ENCODE measurements at places on chromosomes 2 and 18.

GRCh38 chr2:33142810-33143209 lies 196.1 kb downstream of the LTBP1 start:
- peak; percentile 84 for DNase-seq

DNA sequence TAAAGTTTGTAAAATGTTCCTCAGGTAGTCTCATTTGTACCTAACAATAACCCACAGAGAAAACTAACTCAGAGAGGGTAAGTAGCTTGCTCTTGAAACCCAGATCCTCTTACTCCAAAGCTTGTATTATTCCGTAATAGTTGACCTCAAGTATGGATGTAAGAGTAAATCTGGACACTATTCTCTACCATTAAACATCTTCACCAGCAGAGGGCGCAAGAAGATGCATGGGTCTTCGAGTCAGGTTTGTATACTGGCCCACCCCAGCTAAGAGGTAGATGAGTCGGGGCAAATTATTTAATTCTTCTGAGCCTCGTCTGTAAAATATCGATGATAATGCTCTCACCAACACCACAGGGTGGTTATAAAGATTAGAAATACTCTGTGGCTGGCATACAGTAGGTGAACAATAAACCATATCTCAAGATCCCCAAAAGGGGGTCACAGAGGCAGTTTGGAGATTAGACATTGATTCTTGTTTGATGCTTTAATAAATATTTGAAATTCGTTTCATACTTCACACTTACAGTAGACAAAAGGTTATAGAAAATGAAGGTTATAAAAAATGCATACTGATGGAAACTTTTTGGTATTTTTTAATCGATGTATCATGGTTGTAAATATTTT lies 3.5 kb upstream of the CABLES1 start:
- peak; percentile 85 for DNase-seq

- no peak for DNase-seq
Observed at GRCh38 chr2:68414876-68415275, 49.8 kb downstream of the PLEK start.

- DNase-seq: no peak
Observed at GRCh38 chr18:2729757-2730156, 74.2 kb downstream of the SMCHD1 start.

DNA sequence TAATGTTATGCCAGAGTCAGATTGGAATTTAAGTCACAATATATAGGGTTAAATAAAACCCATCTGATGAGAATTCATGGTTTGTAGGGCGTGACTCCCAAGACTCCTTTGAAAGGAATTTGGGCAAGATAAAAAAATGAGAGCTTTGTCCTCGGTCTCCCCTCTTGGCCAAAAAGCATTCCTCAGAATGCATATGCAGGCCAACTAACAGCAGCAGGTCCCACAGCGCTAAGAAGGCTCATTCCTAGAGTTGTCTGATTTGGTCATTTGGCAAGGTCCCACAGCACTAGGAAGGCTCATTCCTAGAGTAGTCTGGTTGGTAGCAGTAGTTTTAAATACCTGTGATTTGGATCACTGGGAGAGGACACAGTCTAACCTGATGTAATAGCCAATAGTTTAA lies 106.3 kb upstream of the B3GNT2 start:
- DNase-seq: no peak

GRCh38 chr2:48722391-48722790 lies 33.1 kb downstream of the LHCGR start:
- DNase-seq: no peak

- no peak for DNase-seq
Observed at GRCh38 chr2:55875434-55876135, 48.0 kb downstream of the EFEMP1 start.

- DNase-seq: no peak
Observed at GRCh38 chr2:23695890-23696751, 230.8 kb downstream of the ATAD2B start.

GRCh38 chr18:11548396-11548795 lies 61.0 kb upstream of the SLC35G4 start:
- DNase-seq: no peak

DNA sequence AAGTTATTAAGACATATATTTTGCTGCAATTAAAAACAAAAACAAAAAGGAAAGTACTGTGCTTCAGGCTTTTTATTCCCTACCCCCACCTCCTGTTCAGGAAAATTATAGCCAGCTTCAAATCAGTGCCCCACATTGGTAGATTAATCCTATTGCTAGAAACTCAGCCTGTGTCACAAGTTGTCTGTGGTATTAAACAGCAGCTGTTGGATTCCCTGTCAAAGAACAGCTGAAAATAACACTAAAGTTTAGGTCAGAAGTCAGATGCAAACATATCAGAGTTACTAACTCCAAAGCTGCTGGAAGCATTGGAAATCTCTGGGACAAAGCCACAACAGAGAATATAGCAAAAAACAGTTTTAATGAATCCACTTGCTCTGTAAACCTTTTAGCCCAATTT lies 818 bp upstream of the CCDC141 start:
- no peak for DNase-seq

DNA sequence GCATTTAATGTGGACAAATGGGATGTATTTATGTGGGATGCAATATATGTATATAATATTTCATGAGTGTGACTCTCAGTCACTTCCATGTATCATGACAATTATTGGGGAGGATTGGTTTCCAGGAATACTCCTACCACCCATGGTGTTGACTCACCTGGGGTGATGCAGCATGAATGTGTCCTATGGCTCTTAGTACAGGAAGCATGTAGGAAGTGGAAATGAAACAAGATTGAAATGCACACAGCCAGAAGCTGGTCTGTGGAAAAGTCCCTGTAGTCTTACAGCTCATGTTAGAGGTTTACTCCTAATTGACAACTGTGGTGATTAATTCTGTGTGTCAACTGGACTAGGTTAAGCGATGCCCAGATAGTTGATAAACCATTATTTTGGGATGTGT lies 89.3 kb upstream of the HAAO start:
- DNase-seq: no peak

DNA sequence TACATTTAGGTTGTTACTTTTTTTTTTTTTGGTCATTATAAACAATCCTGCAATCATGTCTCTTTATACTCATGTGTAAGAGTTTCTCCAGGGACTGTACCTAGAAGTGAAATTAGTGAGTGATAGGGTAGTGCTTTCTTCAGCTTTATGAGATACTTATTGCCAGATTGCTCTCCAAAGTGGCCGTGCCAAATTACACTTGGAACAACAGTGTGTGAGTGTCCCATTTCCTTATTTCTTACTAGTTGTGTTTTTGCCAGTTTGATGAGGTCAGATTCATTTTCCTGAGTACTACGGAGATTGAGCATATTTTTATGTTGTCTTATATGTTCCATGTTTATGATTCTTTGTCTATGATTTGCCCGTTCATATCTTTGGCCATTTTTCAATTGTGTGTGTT lies 39.2 kb downstream of the GALNT1 start:
- DNase-seq: peak; percentile 52

DNA sequence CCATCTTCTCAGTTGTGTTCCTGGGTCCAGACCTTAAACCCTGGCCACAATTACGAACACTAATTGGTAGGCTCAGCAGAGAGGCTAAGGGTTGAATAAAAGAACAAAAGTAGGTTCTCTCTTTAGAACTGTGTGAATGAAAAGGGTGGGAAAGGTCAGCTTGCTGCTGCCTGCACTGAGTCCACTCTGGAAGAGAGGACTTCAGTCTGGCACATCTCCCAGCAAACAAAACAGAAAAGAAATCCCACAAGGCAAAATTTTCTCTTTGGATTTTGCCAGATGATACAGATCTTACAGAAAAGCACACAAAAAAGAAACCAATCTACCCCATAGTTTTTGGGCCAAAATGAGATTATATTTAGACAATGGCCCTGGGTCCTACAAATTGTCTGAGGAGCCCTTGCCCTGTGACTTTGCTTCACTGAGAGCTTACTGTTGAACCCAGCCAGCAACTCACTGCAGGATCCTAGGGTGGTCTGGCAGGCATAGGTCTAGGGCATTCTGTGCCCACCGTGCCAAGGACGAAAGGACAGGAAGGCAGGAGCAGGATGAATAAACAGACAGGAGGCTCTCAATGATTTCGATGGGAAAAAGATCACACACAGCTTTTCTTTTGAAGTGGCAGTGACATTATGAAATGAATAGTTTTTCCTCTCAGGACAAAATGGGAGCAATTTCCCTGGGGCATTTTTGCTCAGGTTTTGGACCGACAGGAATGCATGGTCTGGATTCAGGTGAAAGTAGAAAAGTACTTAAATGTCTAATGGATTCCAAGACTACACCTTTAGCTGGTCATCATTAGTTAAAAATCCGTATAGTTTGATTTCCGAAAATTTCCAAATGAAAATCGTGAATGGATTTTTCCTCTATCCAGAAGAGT lies 68.4 kb upstream of the STAM2 start:
- no peak for DNase-seq

DNA sequence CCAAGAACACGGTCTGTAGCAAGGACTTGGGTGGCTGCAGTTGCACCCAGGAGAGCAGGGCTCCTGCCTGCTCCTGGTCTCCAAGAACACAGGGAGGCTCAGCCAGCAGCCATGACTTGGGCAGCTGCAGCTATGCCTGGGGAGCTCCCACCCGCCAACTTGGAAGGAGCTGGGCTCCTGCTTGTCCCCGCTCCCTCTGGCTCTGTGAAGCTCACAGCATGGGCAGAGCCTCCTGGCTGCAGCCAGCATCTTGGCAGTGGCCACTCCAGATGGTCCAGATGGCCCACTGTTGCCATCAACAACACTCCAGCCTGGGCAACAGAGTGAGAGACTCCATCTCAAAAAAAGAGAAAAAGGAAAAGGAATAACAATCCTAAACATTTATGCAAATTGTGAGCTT lies 5.2 kb downstream of the ZSCAN30 start:
- no peak for DNase-seq

DNA sequence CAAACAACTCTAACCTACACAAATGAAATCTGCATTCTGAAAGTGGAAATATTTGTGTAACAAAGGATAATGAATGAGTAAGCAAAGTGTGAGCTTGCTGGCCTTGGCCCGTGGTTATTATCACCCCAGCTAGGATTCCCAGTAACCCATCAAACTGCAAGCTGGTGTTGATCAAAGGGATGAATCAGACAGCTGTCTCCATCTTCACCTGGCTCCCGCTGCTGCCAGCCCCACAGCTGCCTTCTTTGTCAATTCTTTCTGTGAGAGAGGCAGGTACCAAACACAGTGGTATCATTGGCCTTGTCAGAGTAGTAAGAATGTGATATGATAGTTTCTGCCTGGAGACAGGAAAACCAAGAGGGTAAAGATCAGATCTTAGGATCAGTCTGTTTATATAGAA lies 25.2 kb upstream of the RGPD4 start:
- no peak for DNase-seq

- DNase-seq: peak; percentile 69
Observed at GRCh38 chr18:43661570-43661969, 384.3 kb upstream of the SYT4 start.

DNA sequence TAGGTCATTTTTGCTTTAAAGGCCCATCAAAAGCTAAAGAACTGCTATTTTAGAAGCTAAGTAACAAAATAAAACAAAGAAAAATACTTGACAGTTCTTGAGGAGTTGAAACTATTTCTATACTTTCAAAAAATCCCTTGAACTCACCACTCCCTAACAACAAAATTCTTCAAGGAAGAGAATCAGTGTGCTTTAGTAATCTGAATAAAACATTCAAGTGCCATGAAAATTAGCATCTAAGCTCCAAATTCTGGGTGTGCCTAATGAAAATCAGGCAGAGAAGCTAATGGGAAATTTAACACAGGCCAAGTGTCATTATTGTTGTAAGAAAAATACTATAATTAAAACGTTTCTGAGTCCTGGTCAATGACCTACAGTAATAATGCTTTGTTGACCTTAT lies 456.3 kb downstream of the ZEB2 start:
- no peak for DNase-seq

DNA sequence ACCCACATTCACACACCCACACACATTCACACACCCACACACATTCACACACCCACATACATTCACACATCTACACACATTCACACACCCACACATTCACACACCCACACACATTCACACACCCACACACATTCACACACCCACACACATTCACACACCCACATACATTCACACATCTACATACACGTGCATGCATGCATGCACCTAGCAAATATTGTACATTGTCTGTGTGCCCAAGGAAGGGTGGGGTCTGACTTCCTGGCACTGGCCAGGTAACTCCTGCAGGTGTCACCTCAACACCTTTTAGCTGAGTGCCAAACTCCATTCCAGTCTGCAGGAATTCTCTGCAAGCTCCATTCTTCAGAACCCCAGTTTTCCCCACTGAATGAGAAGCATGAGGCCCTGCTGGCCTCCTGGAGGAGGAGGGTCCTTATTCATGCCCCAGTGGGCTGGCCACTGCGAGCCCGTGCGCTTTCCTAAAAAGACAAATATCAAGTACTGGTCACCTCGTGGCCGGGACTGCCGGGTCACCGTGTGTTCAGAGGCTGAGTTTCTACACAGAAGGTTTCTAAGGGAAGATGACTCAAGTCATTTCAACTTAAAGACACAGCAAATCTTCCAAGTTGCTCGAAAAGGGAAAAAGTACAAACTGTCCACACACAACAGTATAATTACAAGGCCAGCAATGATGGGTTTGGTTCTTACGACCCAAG lies 131.5 kb downstream of the HDAC4 start:
- no peak for DNase-seq

Data from fibroblast of gingiva (primary cell).